ENCODE measurements at places on chromosomes 3 and 15.
A peak's percentile ranks its signal among the peaks of the same experiment; 100 is the strongest.

DNA sequence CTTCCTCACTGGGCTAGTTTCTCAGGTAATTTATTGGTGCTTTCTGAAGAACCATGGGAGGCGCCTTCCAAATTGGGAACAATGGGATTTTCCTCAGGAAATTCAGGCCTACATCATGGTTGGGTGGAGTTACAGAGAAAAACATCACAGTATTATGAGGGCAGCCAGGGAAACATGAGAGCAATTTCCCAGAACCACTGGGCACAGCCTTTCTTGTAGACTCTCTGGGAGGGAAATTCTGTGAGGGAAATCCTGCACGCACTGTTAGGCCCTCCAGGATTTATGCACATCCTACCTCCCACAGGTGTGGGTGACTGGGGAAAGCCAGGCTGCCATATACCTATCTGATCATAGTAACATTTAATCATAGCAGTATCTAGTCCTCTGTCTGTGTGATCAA, 13.2 kb downstream of the POPDC2 start:
- no peak for DNase-seq

GRCh38 chr3:128674161-128674784, 23.7 kb upstream of the RPN1 start:
- no peak for DNase-seq

GRCh38 chr3:56782215-56782614, 19.5 kb downstream of the ARHGEF3 start:
- no peak for DNase-seq

- DNase-seq = peak; percentile 55
These were observed 6.9 kb downstream of the PLCH1 start for GRCh38 chr3:155737844-155738460.

DNA sequence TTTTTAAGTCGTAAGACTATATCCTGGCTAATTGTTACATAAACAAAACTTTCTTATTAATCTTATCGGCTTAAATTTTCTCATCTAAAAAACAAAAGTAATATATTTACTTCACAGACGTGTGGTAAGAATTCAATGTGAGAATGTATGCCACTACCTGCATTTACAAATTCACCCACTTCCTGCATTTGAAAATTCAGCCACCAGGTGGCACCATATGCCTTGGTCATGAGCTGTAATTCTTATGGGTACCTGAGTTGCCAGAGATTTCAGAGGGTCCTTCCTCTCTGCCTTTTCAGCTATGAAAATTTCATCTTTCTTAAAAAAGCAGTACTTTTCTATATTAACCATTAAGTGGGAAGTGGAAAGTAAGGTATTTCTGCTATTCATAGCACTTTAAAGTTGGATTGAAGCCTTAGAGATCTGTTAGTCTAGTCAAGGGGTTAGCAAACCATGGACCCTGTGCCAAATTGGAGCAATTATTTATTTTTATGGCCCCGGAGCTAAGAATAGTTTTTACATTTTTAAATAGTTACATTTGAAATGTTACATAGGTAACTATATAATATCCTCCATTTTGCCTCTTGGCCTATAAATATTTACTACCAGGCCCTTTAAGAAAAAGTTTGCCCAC, 127.8 kb downstream of the HCN4 start:
- no peak for DNase-seq

- DNase-seq = no peak
These were observed 88.6 kb upstream of the COL6A5 start for GRCh38 chr3:130256821-130257340.

DNA sequence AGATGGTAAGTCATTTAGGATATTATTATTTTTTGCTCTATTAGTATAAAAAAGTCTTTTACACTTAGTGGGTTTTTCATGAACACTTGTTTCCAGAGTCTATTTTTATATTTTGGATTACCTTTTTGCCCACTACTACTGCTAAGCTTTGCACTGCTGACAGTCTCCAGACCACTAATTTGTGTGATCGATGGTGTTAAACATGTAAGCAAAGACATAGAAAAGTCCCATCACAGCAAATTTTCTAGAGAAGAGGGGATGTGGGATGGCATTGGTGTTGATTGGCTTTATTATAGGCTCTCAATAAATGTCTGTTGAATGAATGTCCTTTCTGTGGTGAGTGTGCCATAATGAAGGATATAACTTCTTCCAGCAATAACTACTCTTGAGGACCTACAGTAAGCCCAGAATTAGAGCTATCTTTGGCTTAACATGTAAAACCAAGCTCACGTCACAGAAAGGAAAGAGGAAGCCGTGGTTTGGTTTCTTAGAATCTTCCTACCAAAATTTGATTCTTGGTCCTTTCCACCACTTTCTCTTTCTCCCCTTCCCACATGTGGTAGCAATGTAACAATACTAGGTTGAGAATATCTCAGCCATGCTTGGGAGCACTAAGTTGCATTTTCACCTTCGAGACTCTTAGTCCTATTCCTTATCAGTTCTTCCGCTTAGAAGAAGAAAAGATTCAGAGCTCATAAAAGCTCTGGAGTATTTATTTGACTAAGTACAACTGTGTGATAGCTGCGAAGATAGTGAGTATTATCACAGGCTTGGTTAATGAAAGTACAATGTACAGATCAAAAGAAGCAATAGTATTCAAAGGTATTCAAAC, 90.6 kb upstream of the UMPS start:
- DNase-seq = no peak
